Stimulated activated CD8-positive, alpha-beta memory T cell treated with anti-CD3 and anti-CD28 coated beads, Interleukin-2, amount 100 ng/mL, for 1 hour (primary cell): ENCODE measurements at places on chromosomes 2 and 18.

GRCh38 chr18:76996429-76996828, 136.2 kb downstream of the MBP start:
- no peak for DNase-seq

GRCh38 chr2:15040429-15041084, 408.0 kb downstream of the LRATD1 start:
- DNase-seq = no peak

- no peak for DNase-seq
These were observed 60.2 kb downstream of the PDE1A start for GRCh38 chr2:182366628-182367027.

DNA sequence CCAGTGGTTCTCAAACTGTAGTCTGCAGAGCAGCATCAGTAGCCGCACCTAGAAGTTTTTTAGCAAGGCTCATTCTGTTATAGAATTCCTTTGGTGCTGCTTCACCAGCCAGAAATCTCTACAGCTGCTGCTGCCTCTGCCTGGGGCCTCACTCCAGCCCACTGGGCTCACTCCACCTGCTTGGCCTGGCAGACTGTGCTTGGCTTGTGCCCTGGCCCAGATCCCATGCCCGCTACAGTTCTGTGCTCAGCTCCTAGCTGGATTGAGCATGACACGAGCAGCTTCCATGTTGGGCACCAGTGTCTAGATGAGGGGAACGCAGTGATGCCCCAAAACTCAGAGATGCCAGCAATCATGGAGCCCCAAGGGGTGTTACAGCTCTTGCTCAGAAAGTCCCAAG, 22.6 kb downstream of the MAPK4 start:
- DNase-seq = no peak

GRCh38 chr2:163175294-163175693, 336.7 kb upstream of the KCNH7 start:
- DNase-seq = no peak

DNA sequence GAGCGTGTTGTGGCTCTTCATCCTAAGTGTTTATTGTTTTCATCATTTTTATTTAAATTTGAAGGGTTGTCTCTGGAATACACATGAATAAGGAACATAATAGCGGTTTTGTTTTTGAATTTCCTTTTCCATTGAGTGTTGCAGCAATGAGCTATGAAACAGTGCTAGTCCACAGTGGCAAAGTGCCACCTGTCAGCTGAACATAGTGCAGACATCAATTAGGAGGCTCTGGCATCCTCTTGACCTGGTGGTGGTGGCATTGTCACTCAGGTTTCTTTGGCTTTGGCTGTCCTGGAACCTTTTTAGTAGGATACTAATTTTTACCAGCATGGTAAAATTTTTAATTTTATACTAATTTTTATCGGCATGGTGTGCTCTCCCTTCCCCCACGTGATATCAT, 63.2 kb downstream of the UGGT1 start:
- no peak for DNase-seq

- DNase-seq = no peak
These were observed 87.5 kb downstream of the TCF4 start for GRCh38 chr18:55500316-55501086.

GRCh38 chr2:101076581-101076980, 74.5 kb downstream of the RPL31 start:
- DNase-seq = no peak

DNA sequence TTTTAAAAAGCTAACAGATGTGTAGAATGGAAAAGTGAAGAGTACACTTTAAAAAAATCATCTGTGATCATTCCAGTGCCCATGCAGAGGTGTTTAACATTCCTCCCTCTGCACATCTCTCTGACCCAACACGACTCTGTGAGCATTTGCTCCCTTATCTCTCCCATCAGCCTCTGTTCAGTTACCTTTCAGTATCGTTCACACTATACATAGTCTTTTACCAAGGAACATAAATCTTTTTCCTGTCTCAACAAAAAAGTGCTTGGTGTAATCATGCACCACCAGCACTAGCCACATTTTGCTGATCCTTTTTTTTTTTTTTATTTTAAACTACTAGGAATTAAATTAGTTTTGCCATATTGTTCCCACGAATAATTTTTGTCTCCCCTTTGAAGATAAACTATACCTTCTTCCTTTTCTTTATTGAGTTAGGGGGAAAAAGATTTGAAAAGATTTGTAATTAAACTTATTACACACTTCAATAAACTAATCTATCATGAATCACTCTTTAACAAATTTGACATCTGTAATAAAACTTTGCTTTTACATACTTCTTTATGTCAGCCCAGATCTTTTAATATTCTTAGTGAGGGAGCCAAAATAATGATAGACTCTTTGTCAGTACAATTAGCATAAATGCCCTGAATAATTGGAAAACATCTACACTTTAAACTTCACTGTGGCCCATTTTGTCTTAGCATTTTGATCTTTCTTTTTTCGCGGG, 489.8 kb upstream of the FANCL start:
- no peak for DNase-seq

DNA sequence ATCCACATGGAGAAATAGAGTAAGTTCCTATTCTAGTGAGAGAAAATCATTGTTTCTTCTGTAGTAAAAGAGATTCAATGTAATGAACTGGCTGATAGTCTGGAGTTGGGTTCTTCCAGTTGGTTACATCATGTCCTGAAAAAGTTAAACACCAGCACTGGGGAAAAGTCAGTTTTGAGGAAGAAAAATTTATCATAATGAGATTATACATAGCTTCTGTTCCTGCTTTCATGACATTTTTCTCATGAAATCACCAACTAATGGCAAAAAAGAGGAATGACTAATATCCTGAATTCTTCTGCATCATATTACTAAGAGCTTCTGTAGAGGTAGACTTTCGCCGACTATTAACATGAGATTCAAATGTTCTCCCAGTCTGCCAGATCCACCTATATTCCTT, 69.2 kb upstream of the SLC9A2 start:
- no peak for DNase-seq
